ENCODE measurements at places on chromosomes 5 and 9. TPM values are rescaled to one million over a fixed set of nuclear protein-coding genes. Genes with fewer than 3 reads are reported as not detected.

The MARVELD2 gene
- 24.7 TPM for total RNA-seq

The TCERG1 gene
- 119 TPM for total RNA-seq

The FYB1 gene
- 11.4 TPM for total RNA-seq

The CAMK4 gene
- total RNA-seq = 0.98 TPM

DNA sequence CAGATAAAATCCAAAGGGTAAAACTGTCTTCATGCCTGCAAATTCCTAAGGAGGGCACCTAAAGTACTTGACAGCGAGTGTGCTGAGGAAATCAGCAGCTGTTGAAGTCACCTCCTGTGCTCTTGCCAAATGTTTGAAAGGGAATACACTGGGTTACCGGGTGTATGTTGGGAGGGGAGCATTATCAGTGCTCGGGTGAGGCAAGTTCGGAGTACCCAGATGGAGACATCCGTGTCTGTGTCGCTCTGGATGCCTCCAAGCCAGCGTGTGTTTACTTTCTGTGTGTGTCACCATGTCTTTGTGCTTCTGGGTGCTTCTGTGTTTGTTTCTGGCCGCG lies 727 bp upstream of the ADRB2 start:
- DNase-seq = peak; percentile 66
- H3K27me3 ChIP-seq = no peaks in the 10 kb centered on the region
- peak overlapping the region; percentile 56 for H3K4me3 ChIP-seq
- no peaks in the 10 kb centered on the region for H3K36me3 ChIP-seq
- peak overlapping the region; percentile 90 for H3K27ac ChIP-seq
- no peaks in the 10 kb centered on the region for H3K4me1 ChIP-seq

GRCh38 chr9:4831119-4831518 lies 38.4 kb downstream of the RCL1 start:
- no peaks in the 10 kb centered on the region for H3K4me1 ChIP-seq
- no peak overlapping the region for H3K4me3 ChIP-seq
- no peak for DNase-seq

DNA sequence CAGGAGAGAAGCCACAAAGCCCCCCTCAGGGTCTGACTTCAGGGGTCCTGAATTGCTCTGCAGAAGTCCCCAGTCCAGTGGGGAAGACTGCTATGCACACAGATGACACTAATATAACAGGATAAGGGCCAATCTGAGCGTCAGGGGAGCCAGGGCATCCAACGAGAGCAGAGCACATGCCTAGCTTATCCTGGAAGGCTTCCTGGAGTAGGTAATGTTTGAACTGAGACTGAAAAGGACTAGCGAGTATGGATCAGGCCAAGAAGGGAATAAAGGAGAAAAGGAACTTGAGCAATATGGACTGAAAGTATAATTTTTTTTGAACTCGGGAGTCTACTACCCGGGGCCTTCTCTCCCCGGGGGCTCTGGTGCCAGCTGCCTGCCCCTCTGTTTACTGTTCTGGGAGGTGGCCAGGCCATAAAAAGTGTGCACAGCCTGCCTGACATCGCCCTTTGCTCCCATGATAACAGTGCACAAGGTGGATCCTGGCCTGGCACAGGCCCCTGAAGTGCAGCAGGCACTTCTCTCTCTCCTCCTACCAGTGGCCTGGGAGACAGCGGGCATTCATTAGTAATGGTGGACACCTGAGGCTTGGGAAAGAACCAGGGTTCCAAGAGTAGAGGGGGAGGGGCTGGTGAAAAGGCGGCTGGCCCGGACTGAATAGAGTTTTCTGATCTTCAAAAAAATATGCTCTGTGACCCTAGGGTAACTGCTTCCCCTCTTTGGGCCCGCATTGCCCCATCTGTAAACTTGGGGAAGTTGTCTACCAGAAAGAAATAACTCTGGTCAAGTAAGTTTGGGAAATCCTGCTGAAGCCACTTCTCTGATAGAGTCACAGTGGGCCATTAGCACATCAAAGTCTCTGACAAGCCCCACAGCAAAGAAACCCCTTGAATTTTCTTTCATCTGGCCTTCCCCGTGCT lies 4.6 kb upstream of the SLC6A7 start:
- H3K27me3 ChIP-seq = peaks cover 4% of the 10 kb centered on the region
- H3K4me3 ChIP-seq = no peak overlapping the region
- no peak overlapping the region for H3K27ac ChIP-seq
- no peaks in the 10 kb centered on the region for H3K36me3 ChIP-seq
- H3K4me1 ChIP-seq = no peaks in the 10 kb centered on the region

GRCh38 chr5:39799242-39799641 lies 374.5 kb upstream of the DAB2 start:
- no peaks in the 10 kb centered on the region for H3K36me3 ChIP-seq
- no peak overlapping the region for H3K4me3 ChIP-seq
- H3K27ac ChIP-seq = no peak overlapping the region
- no peaks in the 10 kb centered on the region for H3K4me1 ChIP-seq

GRCh38 chr5:93915142-93915553 lies 173.7 kb upstream of the POU5F2 start:
- H3K27ac ChIP-seq = no peak overlapping the region
- H3K4me1 ChIP-seq = no peaks in the 10 kb centered on the region
- DNase-seq = no peak
- H3K27me3 ChIP-seq = no peaks in the 10 kb centered on the region

DNA sequence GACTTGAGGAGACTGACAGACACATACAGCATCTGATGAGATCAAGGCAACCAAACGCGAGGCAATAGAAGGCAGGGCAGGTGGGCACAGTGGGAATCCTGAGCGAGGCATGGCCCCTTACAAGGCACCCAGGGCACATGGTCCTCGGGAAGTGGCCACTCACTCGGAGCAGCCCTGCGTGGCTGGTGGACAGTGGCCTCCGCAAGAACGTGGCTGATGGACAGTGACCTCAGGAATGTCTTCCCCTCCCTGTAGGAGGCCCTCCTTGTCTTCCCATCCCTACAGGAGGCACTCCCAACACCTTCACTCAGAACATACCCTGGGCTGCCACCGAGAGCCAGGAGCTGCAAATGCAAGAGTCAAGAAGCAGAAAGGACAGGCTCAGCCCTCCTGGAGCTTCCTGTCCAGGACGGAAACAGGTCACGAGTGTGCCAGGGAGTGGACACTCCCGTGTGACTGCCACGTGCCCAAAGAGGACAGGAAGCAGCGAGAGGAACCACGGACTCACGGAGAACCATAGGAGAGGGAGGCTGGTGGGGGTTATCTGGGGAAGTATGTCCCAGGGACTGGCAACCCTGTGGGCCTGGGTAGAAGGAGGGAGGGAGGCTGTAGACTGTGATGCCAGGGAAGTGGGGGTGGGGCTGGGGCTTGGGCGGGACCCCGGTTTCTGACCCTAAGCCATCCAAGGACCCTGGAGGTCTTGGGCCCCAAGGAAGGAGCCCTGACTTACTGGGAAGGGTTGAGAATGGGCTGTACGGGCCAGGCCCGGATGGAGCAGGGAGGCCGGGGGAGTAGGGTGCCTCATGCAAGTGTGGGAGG lies 321.9 kb upstream of the IRX4 start:
- H3K27me3 ChIP-seq = no peaks in the 10 kb centered on the region
- H3K4me3 ChIP-seq = no peak overlapping the region
- H3K27ac ChIP-seq = no peak overlapping the region
- DNase-seq = no peak

GRCh38 chr5:149766460-149767280 lies 36.6 kb downstream of the PPARGC1B start:
- no peak for DNase-seq
- H3K27me3 ChIP-seq = no peaks in the 10 kb centered on the region
- no peaks in the 10 kb centered on the region for H3K4me1 ChIP-seq
- no peaks in the 10 kb centered on the region for H3K36me3 ChIP-seq

DNA sequence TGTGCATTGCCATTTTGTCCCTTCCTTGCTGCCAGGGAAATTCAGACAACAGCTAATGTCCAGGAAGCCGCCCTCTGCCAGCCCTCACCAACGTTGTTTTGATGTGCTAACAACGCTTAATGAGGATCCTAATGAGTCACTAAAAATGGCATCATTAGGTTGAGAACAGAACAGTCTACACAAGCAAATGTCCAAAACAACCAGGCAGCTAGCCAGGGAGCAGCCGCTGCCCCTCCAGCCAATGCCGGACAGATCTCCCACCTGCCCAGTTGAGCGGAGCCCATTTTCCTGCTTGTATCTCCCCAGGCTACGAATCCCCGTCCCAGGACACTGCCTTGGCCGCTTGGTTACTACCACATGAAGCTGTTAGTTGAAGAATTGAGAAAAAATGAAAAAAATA lies 40.4 kb upstream of the UNC5A start:
- no peak overlapping the region for H3K4me3 ChIP-seq
- H3K36me3 ChIP-seq = no peaks in the 10 kb centered on the region
- H3K27me3 ChIP-seq = no peaks in the 10 kb centered on the region
- no peaks in the 10 kb centered on the region for H3K4me1 ChIP-seq
- peak; percentile 22 for DNase-seq
- no peak overlapping the region for H3K27ac ChIP-seq
